Frontal cortex (tissue), 4 donors: ENCODE measurements at places on chromosomes 5 and 9. TPM values are rescaled to one million over a fixed set of nuclear protein-coding genes. Genes with fewer than 3 reads are reported as not detected.

TXNDC8 gene
- not detected for total RNA-seq

PPP3R2 gene
- total RNA-seq, result 0.41 TPM

OMD gene
- 3.7 TPM for total RNA-seq

WHRN gene
- total RNA-seq, result 0.41 TPM

FAM221B gene
- not detected for total RNA-seq

WNT8A gene
- 0.82 TPM for total RNA-seq

PCDHGC4 gene
- total RNA-seq, result 65.2 TPM

ARL10 gene
- total RNA-seq, result 34.6 TPM

WDR36 gene
- 43.6 TPM for total RNA-seq

ZNF462 gene
- 108 TPM for total RNA-seq

SUSD3 gene
- 0.41 TPM for total RNA-seq

MBLAC2 gene
- 17.9 TPM for total RNA-seq

SLC6A19 gene
- not detected for total RNA-seq

APC gene
- 301 TPM for total RNA-seq

SPATA31A6 gene
- not detected for total RNA-seq

DHX29 gene
- 60.7 TPM for total RNA-seq
